ENCODE measurements at places on chromosomes 13 and 19. TPM values are rescaled to one million over a fixed set of nuclear protein-coding genes. Genes with fewer than 3 reads are reported as not detected.

The C19orf38 gene
- not detected for total RNA-seq

The DPF1 gene
- 0.93 TPM for total RNA-seq

The INSL3 gene
- 0.44 TPM for total RNA-seq

The URAD gene
- not detected for total RNA-seq

The B3GLCT gene
- total RNA-seq: 13.0 TPM
